Stimulated activated naive CD4-positive, alpha-beta T cell treated with Interleukin-2 at 50 U/mL for 16 hours (primary cell): ENCODE measurements at places on chromosomes 12 and 14.
A peak's percentile ranks its signal among the peaks of the same experiment; 100 is the strongest.

GRCh38 chr14:69281450-69282169, 21.7 kb downstream of the GALNT16 start:
- no peak for DNase-seq

GRCh38 chr12:123445388-123446332, 9.2 kb upstream of the RILPL2 start:
- DNase-seq = no peak

- no peak for DNase-seq
Observed at GRCh38 chr14:59964251-59965007, 44.5 kb downstream of the LRRC9 start.

- no peak for DNase-seq
Observed at GRCh38 chr12:22477166-22477893, 67.0 kb downstream of the C2CD5 start.

- no peak for DNase-seq
Observed at GRCh38 chr12:52546126-52546525, 6.8 kb downstream of the KRT71 start.

DNA sequence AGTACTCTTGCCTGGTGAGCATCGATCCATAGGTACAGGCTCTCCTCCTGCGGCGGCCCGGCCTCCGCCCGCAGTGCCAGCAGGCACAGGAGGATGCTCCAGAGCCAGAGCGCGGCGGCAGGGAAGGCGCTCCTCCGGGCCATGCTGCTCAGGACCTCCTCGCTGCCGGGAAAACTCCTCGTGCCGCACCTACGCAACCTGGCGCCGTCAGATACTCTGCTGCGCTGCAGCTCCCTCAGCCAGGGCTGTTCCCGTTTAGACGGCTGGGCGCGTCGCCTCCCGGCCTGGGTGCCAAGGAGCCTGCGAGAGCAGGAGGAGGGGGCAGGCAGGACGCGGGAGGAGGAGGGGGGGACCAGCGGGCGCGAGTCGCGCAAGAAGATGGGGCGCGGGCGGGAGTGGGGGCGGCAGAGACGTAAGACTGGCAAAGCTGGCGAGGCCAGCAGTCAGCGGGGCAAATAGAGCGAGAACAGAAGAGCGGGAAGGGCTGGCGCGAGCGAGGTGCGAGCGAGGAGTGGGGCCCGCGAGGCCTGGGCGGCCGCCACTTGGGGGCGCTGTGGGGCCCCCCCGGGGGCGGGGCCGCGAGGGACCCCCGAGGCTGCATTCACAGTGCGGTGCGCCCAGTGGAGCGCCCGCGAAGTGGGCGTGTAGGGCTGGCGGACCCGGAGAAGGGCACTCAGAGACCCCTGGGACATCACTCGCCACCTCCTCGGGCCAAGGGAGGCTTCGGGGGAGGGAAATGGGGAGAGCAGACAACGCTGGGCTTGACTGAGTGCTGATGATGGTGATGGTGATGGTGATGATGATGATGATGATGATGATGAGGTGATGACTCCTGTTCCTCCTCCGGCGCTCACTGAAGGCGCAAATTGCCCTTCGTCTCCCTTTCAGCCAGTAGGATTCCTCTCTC, at the start of gene WIF1:
TSS of gene WIF1 (minus strand) at position 257 of the 907 bp plus-strand sequence. CDS start at position 143, 114 bp downstream.
- no peak for DNase-seq

DNA sequence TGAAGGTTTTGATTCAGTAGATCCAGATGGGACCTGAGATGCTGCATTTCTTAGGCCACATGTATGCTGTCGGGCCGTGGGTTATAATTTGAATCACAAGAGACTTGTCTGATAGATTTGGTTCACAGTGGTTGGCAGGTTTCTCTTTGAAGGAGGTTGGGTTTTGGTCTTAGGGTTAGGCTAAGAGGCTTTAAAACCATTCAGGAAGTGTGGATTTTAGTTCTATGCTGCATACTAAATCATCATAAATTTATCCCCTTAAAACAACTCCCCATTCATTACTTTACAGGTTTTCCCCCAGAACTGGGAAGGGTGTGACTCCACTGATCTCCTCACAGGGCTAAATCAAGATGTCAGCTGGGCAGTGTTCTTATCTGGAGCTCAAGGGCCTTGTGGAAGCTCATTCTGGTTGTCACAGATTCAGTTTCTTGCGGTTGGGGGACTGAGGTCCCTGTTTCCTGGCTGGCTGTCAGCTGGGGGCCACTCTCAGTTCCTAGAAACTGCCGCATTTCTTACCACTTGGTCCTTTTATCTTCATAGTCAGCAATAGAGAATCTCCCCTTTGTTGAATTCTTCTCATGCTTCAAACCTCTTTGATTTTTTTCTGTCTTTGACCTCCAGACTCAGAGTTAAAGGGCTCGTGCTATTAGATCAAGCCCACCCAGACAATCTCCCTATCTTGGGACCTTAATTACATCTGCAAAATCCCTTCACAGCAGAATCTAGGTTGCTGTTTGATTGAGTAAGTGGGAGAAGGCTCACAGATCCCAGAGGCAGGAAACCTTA, 20.6 kb upstream of the PCNX1 start:
- DNase-seq = peak; percentile 33

- DNase-seq = no peak
Observed at GRCh38 chr12:663293-663871, at the start of gene NINJ2. TSS of gene NINJ2 (minus strand) at chr12:663445. CDS start at chr12:663360, 85 bp downstream.

DNA sequence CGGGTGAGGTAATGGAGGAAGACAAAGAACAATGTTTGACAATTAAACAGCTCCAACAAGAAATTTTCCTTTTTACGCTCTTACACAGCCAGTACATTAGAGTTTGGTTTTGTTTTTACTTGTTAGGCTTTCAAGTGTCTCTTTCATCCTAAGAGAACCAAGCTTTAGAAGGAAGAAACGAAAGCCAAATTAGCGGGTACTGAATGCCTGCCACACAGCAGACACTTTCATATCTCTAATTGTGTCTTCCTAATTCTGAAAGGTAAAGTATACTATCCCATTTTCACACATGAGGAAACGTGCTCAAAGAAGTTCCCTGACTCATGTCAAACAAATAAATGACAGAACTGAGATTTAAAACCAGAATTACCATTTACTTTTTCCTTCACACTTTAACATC, 65.0 kb downstream of the CDK17 start:
- DNase-seq = no peak

- no peak for DNase-seq
Observed at GRCh38 chr12:93705237-93705636, 28.1 kb downstream of the CRADD start.

DNA sequence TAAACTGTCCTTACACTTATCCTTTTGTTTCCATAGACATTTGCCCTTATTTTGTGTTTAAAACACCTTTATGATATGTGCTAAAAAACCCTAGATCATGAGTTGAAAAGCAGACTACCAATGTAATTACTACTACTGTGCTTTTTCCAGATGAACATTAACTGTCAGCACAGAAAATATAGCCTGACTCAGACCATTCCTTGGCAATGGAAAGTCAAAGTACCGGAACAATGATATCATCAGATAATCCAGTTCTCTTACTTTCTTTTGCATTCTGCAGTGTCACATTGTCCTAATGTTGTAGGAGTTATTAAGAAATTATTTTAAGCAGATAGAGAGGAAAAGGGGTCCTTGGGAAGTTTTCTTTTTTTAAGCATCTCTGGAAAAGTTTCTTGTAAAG, 1189.0 kb upstream of the FLRT2 start:
- no peak for DNase-seq

DNA sequence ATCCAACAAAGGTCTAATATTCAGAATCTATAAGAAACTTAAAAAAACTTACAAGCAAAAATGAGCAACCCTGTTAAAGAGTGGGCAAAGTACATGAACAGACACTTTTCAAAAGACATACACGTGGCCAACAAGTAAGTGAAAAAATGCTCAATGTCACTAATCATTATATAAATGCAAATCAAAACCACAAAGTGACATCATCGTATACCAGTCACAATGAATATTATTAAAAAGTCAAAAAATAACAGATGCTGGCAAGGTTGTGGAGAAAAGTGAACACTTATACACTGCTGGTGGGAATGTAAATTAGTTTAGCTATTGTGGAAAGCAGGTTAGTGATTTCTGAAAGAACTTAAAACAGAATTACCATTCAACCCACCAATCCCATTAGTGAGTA, 199.1 kb downstream of the SNAPC1 start:
- no peak for DNase-seq

DNA sequence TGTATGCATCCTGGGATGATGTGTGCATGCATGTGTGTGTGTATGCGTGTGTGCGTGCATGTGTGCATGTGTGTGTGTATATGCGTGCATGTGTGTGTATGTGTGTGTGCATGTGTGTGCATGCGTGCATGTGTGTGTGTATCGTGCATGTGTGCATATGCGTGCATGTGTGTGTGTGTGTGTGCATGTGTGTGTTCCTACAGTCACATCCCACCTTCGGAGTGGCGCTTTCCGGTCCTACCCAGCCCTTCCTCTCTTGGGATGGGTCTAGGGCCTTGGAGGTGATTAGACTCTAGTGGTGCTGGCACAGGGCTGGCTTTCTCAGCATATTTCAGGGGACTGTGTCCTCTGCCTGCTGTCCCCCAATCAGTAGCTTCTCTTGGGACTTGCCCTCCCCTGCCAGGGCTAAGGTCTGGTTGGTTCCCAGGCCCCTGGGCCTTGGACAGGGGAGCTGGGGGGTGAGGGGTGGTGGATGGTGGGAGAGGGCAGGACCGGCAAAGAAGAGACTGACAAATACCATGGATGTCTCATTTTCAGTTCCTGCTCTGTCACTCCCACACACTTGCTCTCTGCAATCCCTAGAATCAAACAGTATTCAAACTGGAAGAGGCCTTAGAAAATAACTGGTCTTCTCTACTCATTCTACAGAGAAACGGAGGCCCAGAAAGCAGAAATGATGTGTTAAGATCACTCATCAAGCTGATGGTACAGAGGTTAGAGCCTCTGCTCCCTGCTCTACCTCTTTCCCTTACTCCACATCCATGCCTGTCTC, 21.9 kb upstream of the FAIM2 start:
- no peak for DNase-seq

DNA sequence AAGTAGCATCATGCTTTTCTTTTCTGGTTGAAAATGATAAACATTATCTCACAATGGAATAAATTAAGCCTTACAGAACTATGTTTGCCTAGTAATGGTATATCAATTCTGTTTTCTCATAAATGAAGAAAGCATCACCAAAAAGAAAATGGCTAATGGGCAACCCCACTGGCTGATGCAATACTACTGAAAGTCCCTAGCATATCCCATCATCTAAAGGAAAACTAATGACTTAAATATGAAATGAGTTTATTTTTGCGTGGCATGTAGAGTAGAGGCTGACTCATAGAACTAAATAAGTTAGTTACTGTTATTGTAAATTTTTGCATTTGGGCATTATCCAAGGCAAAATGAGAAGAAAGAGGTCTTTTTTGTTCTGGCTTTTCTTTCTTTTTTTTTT, 1156.3 kb upstream of the SEL1L start:
- DNase-seq = no peak

DNA sequence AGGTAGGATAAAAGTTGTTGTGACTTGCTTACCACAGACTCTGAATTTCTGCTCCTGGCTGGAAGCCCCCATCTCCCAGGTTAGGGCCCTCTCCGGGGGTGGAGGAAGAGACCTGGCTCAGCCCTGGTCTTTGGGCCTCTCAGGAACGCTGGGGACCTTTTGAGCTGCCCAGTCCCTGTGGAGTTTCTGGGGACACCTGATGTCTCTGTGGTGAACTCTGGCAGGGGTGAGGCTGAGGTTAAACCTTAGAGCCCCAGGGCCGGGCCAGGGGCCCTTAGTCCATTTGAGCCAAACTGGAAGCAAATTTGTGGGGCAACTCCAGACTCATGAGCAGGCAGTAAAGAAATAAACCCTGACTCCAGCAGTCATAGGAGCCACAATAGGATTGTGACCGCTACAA, 112.1 kb downstream of the ADGRD1 start:
- DNase-seq = no peak

- no peak for DNase-seq
Observed at GRCh38 chr14:96888158-96888557, 91.0 kb downstream of the VRK1 start.

- no peak for DNase-seq
Observed at GRCh38 chr12:77963576-77964178, 133.0 kb downstream of the NAV3 start.
